Fibroblast of mammary gland (primary cell): ENCODE measurements at places on chromosomes 1 and 21.
A peak's percentile ranks its signal among the peaks of the same experiment; 100 is the strongest.

GRCh38 chr1:3509721-3510120 is 55.3 kb downstream of the ARHGEF16 start:
- no peak for DNase-seq

DNA sequence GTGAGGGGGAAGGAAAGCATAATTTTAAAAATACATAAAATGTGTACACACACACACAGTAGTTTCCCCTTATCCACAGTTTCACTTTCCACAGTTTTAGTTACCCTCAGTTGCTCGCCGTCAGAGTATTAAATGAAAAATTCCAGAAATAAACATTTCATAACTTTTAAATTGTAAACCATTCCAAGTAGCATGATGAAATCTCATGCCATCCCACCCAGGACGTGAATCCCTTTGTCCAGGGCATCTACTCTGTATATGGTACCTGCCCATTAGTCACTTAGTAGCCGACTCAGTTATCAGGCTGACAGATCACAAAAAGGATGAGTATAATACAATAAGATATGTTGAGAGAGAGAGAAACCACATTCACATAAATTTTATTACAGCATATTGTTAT is 36.2 kb downstream of the EPS15 start:
- no peak for DNase-seq

- no peak for DNase-seq
These were observed 3.0 kb upstream of the KRTAP15-1 start for GRCh38 chr21:30437010-30437565.

GRCh38 chr1:67916140-67916886 is 83.0 kb upstream of the GNG12 start:
- no peak for DNase-seq

DNA sequence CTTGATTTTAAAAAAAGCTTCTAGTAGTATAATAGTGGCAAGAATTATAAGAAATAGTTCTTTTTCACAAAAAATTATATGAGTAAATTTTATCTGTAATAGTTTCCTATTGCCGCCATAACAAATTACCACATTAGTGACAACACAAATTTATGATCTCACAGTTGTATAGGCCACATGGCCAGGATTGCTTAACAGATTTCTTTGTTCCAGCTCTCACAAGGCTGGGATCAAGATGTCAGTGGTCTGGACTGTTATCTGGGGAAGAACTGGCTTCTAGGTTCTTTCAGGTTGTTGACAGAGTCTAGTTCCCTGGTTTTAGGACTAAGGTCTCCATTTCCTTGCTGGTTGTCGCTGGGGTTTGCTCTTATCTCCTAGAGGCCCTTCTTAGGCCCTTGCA is 236.4 kb downstream of the USP25 start:
- peak; percentile 10 for DNase-seq

DNA sequence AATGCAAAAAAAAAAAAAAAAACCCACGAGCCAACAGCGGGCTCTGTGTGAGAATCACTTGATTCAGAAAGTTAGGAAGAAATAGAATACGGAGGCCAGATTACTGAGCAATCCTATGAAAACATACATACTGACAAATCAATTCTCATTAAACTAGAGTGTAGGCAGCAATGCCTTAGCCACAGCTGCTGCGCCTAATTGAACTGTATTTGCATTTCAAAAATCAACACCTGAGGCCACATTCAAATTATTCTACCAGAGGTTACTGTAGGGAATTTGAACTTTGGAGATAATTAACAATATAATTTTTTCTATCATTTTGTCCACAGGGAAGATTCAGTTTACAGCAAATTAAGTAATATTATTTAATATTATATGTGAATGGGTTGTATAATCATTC is 138.4 kb upstream of the PLD5 start:
- DNase-seq: no peak

- DNase-seq: peak; percentile 28
These were observed 2.7 kb downstream of the SERPINC1 start for GRCh38 chr1:173914366-173914871.

DNA sequence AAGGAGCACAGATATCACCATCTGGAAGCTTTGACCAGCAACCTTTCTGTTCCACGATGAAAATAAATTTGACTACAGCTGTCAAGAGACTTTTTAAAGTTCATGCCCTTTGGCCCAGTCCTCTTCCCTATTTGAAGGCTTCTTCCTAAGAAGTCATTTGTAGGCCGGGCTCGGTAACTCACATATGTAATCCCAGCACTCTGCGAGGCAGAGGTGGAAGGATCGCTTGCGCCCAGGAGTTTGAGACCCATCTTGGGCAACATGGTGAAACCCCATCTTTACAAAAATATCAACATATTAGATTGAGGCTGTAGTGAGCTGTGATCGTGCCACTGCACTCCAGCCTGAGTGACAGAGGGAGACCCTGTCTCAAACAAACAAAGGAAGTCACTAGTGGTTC is 58.3 kb upstream of the IFFO2 start:
- no peak for DNase-seq
